ENCODE measurements at places on chromosomes 7 and 10.

GRCh38 chr7:29538389-29538788, 25.2 kb upstream of the PRR15 start:
- no peak overlapping the region for H3K27ac ChIP-seq
- no peak for DNase-seq
- H3K27me3 ChIP-seq = no peaks in the 10 kb centered on the region
- H3K36me3 ChIP-seq = no peaks in the 10 kb centered on the region
- H3K4me3 ChIP-seq = no peak overlapping the region

DNA sequence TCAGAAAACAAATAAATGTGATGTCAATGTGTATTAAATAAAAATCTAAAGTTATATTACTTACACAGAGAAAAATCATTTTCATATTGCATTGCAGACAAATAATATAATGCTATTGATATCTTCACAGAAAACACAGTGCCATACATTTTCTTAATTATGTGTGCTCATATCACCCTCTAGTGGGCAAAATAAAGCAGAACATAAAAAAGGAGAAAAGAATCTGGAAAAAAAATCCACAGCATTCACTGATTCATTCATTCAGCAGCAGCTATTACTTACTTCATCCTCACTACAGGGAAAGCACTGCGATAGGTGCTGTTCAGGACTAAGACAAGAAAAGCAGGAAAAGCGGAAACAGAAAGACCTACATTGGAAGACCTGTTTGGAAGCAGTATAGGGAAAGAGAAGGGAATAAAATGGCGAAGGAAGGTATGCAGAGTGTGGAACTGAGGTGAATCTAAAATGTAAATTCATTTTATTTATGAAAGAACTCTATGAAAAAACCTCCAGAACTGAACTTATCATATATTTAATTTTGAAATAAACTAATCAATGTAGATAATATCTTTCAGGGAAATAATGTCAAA, 73.2 kb downstream of the POT1 start:
- no peak for DNase-seq
- H3K4me1 ChIP-seq = no peaks in the 10 kb centered on the region
- no peak overlapping the region for H3K27ac ChIP-seq

GRCh38 chr7:51325261-51325676, 8.7 kb upstream of the COBL start:
- no peaks in the 10 kb centered on the region for H3K36me3 ChIP-seq
- no peaks in the 10 kb centered on the region for H3K4me1 ChIP-seq
- DNase-seq = no peak

GRCh38 chr7:106057962-106058927, 53.9 kb downstream of the SYPL1 start:
- peak; percentile 34 for DNase-seq
- H3K4me1 ChIP-seq = peaks cover 57% of the 10 kb centered on the region
- no peaks in the 10 kb centered on the region for H3K27me3 ChIP-seq
- no peaks in the 10 kb centered on the region for H3K36me3 ChIP-seq
- peak overlapping the region; percentile 68 for H3K27ac ChIP-seq
- H3K4me3 ChIP-seq = no peak overlapping the region

- H3K27me3 ChIP-seq = peaks cover 36% of the 10 kb centered on the region
- no peak overlapping the region for H3K27ac ChIP-seq
- peaks cover 46% of the 10 kb centered on the region for H3K4me1 ChIP-seq
- DNase-seq = no peak
Observed at GRCh38 chr10:49608166-49609005, 1.7 kb upstream of the SLC18A3 start.
